Activated CD8-positive, alpha-beta memory T cell treated with anti-CD3 and anti-CD28 coated beads for 1 hour (primary cell): ENCODE measurements at places on chromosomes 3 and 15.

- DNase-seq, result no peak
Observed at GRCh38 chr3:149095487-149095886, 9.2 kb upstream of the HLTF start.

DNA sequence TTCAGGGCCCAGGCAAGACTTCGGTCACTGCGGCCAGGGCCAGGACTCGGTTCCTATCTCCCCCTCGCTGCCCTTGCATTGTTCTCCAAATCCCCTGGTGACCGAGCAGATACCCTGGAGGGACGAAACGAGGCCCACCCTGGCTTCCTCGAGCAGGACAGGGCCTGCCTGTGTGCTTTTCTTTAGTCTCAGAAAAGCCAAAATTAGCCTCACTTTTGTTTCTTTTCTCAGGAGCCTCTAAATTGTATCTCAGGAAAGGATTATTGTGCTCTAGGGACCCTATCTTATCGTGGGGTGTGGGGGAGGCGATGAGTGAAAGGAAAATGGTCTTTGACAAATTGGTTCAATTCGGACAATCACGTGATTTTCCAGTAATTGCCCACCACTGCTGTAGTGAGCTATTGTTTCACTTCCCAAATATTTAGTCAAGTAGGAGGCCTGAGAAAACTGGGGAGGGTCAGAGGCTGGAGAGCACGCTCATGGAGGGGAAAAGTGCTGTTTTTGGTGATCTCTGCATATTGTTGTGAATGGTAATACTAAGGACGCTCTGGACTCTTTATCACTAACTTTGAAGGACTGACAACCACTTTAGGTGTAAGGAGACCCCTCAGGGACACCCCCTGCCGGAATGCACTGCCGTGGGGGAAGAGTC is 61.6 kb downstream of the TMEM44 start:
- no peak for DNase-seq

- no peak for DNase-seq
Observed at GRCh38 chr3:21927261-21927660, 176.3 kb upstream of the ZNF385D start.

GRCh38 chr3:80492162-80492561 is 724.4 kb upstream of the ROBO1 start:
- DNase-seq, result no peak

- no peak for DNase-seq
Observed at GRCh38 chr3:120151791-120152190, 57.5 kb upstream of the GSK3B start.

DNA sequence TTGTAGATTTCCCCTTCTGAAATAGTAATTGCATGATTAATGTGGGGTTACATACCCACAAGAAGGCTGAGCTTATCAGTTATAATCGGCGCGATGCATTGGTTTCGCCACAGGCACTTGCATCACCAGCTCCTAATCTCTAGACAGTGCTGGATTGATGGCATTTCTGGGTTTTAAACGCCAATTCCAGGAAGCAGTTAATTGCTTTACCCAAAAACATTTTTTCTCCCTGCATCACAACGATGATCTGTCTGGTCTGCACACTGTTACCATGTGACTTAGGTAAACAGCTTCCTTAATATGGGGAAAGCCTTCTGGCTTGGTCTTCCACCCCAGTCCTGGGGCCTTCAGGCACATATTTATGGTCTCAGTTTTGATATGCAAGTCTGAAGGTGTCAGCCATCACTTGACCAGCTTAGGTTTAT is 70.0 kb upstream of the HEG1 start:
- no peak for DNase-seq

DNA sequence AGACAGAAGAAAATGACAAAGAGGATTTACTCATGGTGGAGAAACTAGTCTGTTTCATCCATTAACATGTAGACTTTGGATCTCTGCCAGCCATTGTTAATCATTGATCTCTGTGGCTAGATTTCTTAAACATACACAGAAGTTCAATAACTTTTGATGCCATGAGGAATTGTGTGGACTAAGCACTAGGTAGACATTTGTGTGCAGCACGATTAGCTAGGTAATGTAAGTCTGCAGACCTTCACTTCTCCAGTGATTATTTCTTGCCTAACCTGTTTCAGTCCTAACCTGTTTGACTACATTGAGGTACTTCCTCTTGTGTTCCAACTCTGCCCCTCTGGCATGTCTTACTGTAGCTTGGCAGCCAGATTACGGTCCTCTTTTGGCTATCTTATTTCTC is 928.5 kb upstream of the ROBO1 start:
- DNase-seq, result no peak
